ENCODE measurements at places on chromosomes 5 and 9.
A peak's percentile ranks its signal among the peaks of the same experiment; 100 is the strongest.

- DNase-seq, result no peak
These were observed 139.8 kb downstream of the COL23A1 start for GRCh38 chr5:178450121-178451028.

DNA sequence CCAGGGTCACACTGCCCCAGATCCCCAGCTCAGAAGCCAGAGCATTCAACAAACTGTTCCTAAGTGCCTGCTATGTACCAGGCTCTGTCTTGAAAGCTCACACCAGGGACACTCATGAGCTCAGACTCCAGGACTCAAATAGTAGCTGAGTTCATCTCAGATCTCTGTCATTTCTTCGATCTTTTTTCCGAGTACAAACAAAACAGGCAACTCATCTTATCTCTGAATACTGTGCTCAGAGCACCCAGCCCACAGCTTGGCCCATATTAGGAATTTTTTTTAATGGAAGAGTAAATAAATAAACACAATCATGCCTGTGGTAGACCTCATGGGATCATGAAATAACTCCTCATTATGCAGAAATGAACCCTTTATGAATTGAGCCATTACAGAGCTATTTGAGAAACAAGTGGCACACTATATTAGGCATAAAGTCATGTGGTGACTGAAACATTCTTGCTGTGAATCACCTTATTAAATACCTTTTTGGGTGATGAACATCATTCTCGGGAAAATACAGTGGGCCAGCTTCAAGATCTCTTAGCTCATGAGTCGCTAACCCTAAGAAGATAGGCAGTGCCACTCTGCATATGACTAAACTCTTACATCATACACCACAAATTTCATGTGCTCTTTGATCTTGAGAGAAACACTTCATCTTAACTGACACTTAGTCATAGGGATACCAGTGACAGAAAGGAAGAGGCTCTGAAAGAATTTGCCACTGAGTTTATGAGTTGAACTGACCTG is 9.9 kb downstream of the SH3RF2 start:
- DNase-seq, result peak; percentile 95

DNA sequence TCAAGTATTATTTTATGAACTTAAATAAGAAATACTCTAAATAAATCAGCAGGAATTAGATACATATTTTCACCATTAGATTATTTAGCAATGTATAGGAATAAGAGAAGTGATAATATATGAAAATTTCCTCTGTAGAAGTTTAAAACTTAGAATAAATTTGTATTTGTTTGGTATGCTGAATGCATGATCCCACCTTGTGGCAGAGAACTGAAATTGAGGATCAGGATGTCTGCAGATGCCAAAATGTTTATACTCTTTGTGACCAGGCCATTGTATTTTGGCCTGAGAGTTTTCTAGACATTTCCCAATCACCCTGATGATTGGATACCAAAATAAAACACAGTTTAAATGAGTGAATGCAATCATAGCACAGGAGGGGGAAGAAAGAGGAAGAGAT is 6.3 kb downstream of the TYRP1 start:
- DNase-seq, result no peak

DNA sequence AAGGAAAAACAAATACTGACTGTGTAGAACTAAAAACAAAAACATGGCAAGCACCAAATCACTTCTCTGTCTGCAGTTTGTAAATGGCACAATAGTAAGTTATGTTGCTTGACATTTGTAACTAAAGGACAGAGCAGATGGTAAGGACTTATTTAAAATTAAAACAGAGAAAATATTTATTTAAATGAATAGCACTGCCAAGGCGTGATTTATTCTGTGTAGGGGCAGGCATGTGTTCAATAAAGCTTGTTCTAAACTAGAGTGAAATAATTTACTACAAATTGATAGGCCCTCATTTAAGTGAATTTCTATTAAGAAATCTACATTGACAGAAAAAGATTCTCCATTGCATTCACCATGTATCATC is 231.5 kb downstream of the CYLC2 start:
- no peak for DNase-seq

DNA sequence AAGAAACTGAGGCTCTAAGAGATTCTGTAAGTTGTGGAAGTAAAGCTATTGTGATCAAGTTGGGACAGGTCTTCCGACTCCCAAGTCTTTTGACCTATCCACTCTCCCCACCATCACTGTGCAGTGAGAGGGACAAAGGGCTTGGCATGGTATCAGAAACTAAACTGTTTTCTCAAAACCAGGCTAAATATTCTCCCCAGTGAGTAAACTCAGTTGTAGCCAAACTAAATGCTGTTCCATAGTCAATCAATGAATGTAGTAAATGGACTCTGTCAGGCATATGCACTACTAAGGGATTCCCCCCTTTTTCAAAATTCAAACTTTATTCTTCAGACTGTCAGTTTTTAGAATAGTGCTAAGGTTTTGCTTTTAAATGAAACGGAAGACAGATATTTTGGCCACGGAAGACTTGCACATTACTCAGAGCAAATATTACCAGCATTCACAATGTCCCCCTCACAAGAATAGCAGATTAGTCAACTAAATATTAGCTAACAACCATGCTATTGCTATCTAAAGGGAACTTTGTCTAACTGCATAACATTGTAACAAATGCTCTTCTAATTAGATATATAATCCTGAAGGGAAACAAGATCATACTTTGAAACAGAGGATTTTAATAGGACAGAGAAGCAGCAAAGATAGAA is 7.1 kb downstream of the PRKAA1 start:
- DNase-seq, result no peak
